Fibroblast of the conjunctiva (primary cell): ENCODE measurements at places on chromosomes 5 and 9.

DNA sequence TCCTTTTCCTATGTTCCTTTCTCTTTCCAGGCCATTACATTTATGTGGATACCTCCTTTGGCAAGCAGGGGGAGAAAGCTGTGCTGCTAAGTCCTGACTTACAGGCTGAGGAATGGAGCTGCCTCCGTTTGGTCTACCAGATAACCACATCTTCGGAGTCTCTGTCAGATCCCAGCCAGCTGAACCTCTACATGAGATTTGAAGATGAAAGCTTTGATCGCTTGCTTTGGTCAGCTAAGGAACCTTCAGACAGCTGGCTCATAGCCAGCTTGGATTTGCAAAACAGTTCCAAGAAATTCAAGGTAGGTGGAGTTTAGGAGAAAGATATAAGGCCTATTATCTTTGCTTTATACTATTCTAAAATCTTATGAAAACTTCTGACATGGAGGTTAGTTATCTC lies 64.5 kb downstream of the MAMDC2 start:
- DNase-seq: no peak

- DNase-seq: no peak
These were observed at the start of gene FYB1 for GRCh38 chr5:39219437-39219836. Gene FYB1, minus strand, starts transcription at chr5:39219563. Its CDS starts 16,603 bp downstream, at chr5:39202960.

DNA sequence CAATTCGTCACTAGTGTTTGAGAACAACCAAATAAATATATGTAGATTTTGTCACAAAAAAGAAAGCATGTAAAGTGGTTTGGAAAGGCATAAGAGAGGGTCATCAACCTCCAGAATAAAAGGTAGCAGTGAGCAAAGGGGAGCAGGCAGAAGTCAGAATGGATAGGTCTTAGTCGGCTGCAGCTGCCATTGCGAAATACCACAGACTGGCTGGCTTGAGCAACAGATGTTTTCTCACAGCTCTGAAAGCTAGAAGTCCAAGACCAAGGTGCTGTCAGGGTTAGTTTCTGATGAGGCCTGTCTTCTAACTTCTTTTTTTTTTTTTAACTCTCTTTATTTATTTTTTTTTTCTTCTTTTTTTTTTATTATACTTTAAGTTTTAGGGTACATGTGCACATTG lies 208.1 kb upstream of the PIK3R1 start:
- peak; percentile 83 for DNase-seq

GRCh38 chr9:121861501-121862180 lies 210.2 kb downstream of the DAB2IP start:
- DNase-seq: no peak

DNA sequence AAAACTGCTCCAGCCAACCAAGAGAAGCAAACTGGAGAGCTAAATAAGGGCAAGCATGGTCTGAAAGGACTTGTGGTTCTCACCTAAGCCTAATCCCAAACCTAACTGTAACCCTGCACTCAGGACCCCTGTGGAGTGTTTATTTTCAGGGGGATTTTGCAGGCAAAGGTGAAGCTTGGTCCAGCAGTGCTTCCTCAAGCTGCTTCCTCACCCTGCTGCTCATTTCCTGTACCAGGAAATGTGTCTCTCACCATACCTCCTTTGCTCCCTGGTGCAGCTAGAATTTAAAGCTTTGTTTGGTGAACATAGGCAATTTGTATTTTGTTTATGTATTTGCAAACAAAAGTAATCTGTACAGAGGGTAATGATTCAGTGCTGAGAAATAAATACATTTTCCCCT lies 50.2 kb downstream of the CARTPT start:
- no peak for DNase-seq

DNA sequence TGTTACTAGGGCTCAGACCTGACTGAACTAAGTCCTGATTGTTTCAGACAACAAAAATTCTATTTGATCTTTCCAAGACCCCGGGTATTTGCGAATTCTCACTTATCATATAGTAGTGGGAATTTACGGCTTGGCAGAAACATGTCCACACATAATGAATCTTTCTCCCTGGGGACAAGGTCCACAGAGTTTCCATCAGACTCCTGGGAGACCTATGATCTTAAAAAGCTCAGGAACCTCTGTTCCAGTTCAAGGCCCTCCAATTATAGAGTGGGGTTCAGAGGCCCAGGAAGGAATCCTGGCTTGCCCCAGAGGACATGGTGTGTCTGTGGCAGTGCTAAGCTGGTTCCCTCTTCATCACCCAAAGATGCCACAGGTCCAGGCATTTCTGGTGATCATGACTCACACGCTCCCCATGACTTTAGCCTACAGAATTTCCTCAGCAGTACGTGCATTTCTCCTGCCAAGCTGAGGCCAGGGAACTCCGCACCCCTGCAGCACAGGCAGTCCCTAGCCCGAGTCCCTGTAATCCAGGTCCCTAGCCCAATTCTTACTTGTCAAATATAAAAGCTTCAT lies 12.6 kb downstream of the RAPGEF1 start:
- no peak for DNase-seq

- no peak for DNase-seq
These were observed 37.0 kb downstream of the TNFSF8 start for GRCh38 chr9:114893221-114894010.

DNA sequence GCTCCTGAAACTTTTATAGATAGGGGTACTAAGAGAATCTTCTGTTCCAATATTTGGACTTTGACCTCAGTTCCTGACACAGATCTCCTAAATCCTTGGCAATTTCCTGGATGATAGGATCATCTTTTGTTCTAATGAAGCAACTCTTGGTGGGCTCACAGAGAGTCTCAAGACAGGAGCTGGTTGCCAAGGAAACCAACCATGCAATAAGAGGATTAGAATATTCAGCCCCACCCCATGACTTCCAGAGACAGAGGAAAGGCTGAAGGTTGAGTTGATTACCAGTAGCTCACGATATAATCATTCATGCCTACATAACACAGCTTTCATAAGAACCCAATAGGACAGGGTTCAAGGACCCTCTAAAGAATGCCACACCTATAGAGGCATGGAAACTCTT lies 2050.2 kb upstream of the CDH6 start:
- DNase-seq: no peak

DNA sequence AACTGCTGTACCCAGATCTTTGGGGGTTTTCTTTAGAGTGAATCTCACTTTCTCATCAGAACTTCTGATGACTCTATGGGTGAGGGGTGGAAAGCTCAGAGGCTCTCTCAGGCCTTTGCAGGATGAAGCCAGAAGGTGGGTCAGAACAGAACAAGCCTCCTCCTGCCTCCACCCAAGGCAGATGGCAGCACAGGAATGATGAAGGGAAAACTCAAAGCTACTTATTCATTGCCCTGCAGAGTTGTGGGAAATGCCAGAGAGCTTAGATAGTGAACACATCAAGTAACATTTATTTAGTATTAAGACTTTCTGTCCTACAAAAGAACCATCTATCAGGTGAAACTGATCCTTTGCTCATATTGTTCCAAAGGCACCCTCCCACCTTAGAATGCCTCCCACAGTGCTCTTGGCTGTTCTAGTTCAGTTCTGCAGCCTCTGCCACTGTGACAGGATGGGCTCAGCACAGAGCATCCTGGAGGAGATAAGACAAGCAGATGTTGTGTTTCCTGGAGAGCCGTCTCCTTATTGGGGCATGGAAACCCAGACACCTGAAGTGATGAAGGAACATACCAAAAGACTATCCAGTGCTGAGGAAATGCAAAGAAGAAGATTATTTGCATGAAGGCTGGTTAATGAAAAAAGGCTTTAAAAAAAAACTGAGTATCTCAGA lies 146.6 kb downstream of the ADAMTS12 start:
- DNase-seq: no peak

DNA sequence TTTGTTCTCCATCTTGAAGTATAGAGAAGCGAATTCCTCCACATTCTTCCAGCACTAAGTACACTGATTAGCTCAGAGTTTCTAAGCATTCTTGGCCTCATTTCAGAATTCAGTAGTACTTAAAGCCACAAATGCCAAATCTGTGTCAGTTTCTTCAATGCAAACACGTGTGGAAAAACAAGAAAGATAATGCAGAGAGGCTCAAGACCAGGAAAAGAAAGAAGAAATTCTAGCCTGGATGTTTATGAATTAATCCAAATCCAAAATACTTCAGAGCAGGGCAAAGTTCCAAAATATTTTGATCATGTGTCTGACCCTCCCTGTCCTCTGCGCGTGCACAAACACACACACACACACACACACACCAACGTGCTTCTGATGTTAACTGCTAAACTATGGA lies 457.6 kb downstream of the SLCO4C1 start:
- no peak for DNase-seq

DNA sequence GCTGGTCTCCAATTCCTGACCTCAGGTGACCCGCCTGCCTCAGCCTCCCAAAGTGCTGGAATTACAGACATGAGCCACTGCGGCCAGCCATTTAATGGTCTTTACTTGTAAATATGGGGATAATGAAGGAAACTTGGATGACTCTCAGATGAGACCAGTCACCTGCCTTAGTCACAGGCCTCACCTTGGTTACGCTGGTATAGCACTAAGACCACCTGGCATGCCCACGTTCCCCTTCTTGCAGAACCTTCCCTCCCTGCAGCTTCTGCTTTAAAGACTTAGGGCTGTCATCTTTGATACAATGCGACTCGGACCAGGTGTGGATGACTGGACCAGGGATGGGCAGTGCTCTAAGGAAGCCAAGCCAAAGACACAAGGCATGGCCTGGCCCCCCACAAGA lies 629.9 kb downstream of the CCDC171 start:
- no peak for DNase-seq

- no peak for DNase-seq
These were observed 3.2 kb upstream of the SET start for GRCh38 chr9:128685636-128686489.

GRCh38 chr9:68896486-68896885 lies 117.4 kb downstream of the PRKACG start:
- DNase-seq: no peak

GRCh38 chr9:3941758-3942157 lies 358.1 kb downstream of the GLIS3 start:
- DNase-seq: no peak

GRCh38 chr5:174301848-174302625 lies 256.5 kb downstream of the NSG2 start:
- DNase-seq: no peak

GRCh38 chr9:129875687-129876395 lies 40.6 kb downstream of the USP20 start:
- no peak for DNase-seq

GRCh38 chr5:56383761-56384160 lies 150.6 kb upstream of the ANKRD55 start:
- DNase-seq: no peak

DNA sequence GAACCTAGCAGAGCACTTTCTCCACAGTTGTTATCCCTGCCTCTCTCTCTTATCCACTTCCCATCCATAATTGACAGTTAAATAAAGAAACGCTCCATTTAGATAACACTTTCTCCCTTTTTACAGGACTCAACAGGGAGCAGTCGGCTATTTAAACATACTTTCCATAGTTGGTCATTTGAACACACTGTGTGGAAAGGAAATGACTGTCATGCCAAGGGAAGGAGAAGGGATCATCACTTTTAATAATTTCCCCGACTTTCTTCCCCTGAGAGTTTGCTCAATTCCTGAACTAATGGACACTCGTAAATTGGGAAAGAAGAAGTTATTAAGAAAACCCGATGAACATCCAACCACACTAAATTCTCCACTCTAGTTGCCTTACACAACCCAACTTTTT lies 400.8 kb upstream of the PTGER4 start:
- no peak for DNase-seq

DNA sequence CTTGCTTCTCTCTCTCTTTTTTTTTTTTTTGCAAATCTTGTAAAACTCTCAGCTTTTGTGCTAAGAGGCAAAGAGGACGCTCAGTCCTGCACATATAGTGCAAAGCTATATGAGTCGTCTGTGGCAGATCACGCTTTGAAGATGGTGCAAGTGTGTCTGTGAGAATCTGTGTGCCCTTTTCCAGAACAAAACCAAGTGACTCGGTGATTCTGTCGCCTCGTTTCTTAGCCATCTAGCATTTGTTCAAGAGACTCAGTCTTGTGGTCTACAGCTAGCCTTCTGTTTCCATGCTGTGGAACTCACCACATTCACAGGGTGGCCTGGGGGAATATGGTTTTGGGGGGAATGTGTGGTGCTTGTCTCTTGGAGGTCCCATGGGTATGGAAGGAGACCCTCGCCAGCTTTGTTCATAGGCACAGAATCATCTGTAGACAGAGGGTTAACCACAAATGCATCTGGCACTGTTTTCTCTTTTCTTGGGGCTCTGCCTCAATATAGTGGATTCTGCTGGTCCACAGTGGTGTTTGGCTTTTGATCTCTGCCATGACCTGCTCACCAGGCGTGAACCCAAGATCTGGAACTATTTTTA lies 82.1 kb downstream of the C9orf152 start:
- DNase-seq: no peak

- no peak for DNase-seq
These were observed 343.1 kb downstream of the ZSWIM6 start for GRCh38 chr5:61675015-61675692.

GRCh38 chr5:29982457-29982856 lies 1211.0 kb upstream of the CDH6 start:
- no peak for DNase-seq

DNA sequence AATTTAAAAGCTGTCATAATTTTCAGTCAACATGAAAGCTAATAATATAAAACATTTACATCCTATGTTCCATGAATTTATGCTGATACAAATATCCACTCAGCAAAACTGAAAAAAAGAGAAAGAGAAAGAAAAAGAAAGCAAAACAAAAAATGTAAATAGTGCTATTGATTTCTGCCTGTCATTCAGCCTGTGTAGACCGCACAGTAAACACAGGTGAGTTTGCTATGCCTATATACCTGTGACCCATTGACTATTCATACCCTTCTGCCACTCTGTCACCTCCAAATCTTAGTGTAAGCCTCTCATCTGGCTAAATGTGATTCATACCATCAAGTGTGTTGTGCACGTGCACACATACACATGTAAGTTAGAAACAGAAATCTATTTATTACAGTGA lies 359.0 kb upstream of the RORB start:
- DNase-seq: no peak

GRCh38 chr9:33446240-33446945 lies 1.0 kb downstream of the AQP3 start:
- DNase-seq: no peak

DNA sequence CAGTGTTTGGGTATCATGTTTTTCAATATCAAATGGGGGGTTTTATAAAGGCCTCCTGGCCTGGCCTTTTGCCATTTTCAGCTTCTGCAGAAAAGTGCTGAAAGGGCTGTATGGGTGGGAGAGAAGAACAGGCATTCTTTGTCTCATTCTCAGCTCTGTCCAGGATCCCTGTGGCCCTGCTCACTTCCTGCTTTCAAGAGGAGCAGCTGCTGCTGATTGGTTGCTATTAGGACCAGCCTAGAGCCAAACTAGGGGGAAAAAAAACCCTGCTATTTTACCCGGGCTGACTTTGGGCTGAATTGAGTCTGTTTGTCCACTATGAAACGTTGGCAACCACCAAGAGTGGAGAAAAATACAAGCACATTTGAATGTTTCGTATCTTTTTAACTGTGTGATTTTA lies 117.1 kb downstream of the CMYA5 start:
- no peak for DNase-seq

DNA sequence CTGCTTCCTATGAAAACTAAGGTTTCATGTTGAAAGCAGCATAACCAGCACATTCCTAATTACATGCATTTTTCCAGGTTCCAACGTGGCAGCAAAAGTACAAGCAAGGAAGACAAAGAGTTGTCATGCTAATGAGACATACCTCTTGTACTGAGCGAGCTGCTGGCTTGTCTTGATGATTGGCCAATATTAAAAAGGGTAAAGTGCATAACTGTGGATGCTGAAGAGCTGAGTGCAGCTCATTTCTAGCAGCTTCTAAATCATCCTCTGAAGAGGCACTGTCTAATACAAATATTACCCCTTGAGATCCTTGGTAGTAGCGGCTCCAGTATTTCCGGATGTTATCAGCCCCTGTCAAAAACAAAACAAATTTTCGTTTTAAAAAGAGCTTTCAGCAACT lies 197.3 kb downstream of the ARL15 start:
- no peak for DNase-seq
